ENCODE measurements at places on chromosomes 1 and 21.

GRCh38 chr1:50333595-50333974 lies 89.7 kb downstream of the DMRTA2 start:
- DNase-seq, result no peak

GRCh38 chr1:103146166-103146565 lies 37.8 kb upstream of the COL11A1 start:
- DNase-seq, result no peak

- no peak for DNase-seq
These were observed 27.1 kb downstream of the PARK7 start for GRCh38 chr1:7988576-7988975.

DNA sequence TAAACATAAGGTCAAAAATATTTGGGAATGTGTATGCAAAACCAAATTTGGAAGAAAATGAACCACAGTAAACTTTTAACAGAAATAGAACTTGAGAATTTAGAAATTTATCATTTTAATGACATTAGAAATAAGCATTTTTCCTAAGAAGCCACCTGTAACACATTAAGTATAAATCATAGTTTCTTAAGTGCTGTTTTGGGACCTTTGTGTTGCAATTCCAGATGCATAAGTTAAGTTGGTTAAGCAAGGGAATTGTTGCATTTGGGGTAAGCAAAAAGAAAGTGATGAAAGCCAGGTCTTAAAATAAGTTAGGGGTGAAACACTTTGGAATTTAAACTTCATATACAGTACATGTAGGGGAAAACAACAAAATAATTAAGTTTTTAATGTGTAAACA lies 49.8 kb downstream of the CDKN2C start:
- DNase-seq, result no peak

DNA sequence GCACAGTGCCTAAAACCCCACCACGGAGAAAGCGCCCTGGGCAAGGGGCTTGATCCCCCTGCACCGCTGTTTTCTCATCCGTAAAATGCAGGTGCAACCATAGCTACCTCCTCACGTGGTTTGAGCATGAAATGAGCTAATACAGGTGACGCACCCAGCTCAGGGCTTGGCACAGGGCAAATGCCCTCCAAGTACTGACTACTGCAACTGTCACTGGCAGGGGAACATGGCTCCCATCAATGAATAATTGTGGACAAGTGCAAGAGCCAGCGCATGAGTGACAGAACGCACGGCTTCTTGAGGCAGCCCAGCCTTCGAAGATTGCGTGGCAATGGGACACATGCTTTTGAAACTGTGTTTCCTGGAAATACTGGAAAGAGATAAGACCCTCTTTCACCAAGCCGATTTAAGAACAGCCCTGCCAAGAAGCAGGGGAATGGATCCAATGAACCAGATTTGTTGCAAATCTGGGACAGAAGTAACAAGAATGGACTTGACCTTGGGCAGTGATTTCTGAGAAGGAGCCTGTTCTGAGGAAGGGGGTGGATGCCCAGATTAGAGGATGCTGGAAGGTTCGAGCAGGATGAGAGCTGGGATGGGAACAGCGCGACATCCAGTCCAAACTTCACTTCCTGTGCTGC lies 92.8 kb upstream of the IFFO2 start:
- DNase-seq, result no peak

GRCh38 chr1:173861731-173862145 lies 6.1 kb downstream of the GAS5 start:
- DNase-seq, result no peak

- no peak for DNase-seq
These were observed 112.2 kb upstream of the MROH9 start for GRCh38 chr1:170823120-170823519.

GRCh38 chr1:154802982-154803920 lies 66.8 kb downstream of the KCNN3 start:
- no peak for DNase-seq

- no peak for DNase-seq
These were observed 55.2 kb downstream of the MRPL37 start for GRCh38 chr1:54255026-54255702.

GRCh38 chr1:119635811-119636390 lies 12.2 kb downstream of the ZNF697 start:
- no peak for DNase-seq

GRCh38 chr1:210400043-210400840 lies 71.5 kb downstream of the HHAT start:
- DNase-seq, result no peak

DNA sequence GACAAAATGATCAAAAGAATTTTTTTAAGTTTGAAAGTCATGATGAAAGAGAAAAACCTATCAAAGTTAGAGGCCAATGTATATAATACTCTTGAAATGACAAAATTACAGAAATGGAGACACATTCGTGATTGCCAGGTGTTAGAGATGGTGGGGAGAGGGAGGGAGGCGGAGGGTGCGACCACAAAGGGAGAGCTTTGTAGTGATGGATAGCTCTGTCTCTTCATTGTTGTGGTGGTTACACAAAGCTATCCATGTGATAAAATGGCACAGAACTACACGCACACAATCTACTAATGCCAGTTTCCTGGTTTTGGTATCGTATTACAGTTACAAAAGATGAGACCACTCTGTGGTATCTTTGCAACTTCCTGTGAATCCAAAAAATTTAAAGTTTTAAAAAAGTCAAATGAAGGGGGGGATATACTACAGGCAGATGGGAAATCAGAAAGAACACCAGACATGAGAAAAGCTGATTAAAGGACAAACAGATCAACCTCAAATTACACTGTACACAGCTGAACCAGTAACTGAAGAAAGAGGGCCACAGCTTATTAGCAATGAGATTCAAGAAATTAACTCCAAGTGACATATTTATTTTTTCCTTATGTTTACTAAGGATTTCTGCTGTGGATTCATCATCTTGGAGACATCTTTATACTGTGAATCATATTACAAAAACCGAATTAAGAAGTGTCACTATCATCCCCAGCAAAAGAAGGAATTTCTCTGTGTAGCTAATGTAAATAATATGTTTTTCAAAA lies 199.1 kb downstream of the SLC45A1 start:
- DNase-seq, result no peak

- DNase-seq, result no peak
These were observed 121.3 kb upstream of the PAPPA2 start for GRCh38 chr1:176341656-176342055.

DNA sequence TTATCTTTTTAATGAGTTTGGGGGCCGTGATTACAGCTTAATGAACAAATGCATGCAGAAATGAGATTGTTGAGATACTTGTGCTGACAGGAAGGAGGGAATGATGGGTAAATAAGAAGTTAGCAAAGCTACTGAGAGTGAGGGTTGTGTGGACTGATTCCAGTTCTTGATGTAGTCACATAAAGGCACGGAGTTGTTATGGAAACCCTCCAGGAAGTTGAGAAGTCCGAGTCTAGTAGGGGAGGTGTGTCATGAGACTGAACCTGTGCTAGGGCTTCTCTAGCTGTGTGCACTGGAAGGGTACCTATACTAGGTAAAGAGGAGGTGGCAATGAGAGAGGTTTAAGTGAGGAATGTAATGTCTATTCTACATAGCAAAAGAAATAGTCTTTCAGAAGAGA lies 475.7 kb downstream of the USP25 start:
- DNase-seq, result no peak

DNA sequence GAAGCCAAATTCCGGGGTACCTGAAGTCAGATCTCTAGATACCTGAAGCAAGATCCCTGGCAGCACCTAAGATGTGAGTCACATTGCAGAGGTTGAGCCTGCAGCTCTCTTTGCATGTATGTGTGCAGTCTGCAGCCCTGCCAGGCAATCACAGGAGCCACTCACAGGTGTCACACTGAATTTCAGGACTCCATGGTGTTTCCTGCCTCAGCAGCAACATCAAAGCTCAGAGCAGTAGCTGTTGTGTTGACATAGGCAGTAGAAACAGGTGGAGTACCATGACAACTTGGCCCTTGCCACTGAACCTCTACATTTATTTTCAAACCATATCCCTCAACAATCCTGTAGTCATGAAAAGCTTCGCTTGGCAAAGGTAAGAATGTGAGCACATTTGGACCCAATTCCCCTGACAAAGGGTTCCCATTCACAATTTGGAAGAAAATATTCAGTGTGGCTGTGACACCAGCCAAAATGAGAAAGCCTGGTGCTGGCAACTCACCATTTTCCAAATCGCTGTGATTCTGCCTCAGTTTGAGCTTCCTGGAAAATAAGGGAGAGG lies 419.8 kb upstream of the NFIA start:
- DNase-seq, result no peak

GRCh38 chr1:21152423-21153100 lies 24.1 kb downstream of the EIF4G3 start:
- no peak for DNase-seq

GRCh38 chr1:160539990-160540858 lies 17.2 kb upstream of the SLAMF6 start:
- DNase-seq, result no peak

GRCh38 chr1:162861625-162862024 lies 650 bp upstream of the CCDC190 start:
- DNase-seq, result no peak

- DNase-seq, result no peak
These were observed 19.3 kb downstream of the DMRTB1 start for GRCh38 chr1:53478502-53478818.

GRCh38 chr1:214719207-214719606 lies 116.2 kb downstream of the CENPF start:
- no peak for DNase-seq

DNA sequence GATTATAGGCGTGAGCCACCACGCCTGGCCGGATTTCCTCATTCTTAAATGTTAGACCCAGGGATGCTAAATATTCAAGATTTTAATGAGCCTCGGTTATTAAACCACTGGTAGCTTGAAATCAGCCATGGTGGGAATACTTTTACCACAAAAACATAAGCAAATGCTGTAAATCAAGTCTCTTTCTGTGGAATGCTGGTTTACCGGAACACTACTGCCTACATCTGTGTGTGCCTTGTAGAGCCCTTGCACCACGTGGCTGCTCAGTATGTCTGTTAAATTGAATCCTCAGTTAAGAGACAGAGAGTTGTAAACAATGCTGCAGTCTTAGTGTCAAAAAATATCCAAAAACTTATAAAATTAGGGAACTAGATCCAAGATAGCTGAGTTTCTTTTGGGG lies 26.8 kb upstream of the CNN3 start:
- DNase-seq, result no peak

DNA sequence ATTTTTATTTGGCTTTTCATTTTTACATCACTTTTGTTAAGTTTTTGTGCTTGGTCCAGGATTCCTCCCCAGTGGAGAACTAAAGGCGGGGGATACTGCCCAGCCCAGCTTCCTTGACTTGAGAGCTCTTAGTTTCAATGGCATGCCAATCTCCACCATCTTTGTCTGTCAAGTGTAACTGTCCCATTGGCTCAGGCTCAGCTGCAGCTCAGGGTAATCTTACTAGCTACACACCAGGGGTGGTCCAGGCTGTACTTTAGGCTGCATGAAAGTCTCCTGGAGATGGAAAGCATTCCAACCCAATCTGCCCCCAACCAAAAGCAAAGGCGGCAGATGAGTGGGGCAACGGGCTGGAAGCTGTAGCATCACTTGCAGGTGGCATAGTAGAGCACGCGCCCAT lies 31.4 kb downstream of the CAMK1G start:
- no peak for DNase-seq

GRCh38 chr1:105416261-105416660 lies 1640.2 kb upstream of the PRMT6 start:
- no peak for DNase-seq

DNA sequence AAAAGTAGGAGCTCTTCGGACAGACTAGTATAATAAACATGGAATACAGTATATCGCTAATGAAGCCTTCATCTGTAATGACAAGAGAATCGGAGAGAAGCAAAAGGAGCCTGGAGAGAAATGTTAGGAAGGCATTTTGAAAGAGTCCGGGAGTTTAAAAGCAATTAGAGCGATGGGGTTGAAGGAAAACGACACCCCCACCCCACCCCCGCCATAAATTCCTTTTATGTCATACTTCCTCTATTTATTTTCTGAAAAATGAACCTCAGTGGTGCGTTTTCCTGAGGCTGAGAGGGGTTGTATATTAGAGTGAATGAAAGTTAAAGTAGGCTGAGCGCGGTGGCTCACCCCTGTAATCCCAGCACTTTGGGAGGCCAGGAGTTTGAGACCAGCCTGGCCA lies 635 bp upstream of the APH1A start:
- no peak for DNase-seq

DNA sequence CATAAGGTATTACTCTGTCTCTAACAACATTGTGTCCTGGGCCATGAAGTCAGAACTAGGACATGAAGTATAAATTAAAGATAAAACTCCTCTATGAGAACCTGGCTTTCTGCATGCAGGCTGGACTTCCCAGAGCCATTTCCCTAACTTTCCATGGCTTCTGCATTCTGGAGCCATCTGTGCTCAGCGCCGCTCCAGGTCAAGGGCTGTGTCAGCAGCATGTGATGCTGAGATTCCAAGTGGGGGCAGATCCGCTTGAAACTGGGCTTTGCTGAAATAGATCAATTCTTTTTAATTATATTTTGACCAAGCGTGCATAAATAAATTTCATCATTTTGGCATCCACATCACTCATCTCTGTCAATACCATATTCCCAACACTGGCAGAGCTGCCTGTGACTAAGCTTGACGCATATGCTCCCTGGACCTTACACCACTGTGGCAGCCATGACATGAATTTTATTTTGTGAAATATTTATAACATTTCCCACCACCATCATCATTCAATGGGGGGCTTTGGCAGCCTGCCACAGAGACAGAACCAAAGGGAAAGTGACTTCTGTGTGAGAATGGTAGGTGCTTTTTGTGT lies 110.4 kb upstream of the KCNK1 start:
- no peak for DNase-seq

- DNase-seq, result no peak
These were observed 123.7 kb upstream of the DEPDC1 start for GRCh38 chr1:68620571-68620970.

- no peak for DNase-seq
These were observed 100.7 kb downstream of the PATJ start for GRCh38 chr1:61842863-61843514.

- DNase-seq, result no peak
These were observed 78.5 kb upstream of the CAMK1G start for GRCh38 chr1:209505044-209505443.

- no peak for DNase-seq
These were observed 67.0 kb upstream of the PDE9A start for GRCh38 chr21:42586406-42586805.

DNA sequence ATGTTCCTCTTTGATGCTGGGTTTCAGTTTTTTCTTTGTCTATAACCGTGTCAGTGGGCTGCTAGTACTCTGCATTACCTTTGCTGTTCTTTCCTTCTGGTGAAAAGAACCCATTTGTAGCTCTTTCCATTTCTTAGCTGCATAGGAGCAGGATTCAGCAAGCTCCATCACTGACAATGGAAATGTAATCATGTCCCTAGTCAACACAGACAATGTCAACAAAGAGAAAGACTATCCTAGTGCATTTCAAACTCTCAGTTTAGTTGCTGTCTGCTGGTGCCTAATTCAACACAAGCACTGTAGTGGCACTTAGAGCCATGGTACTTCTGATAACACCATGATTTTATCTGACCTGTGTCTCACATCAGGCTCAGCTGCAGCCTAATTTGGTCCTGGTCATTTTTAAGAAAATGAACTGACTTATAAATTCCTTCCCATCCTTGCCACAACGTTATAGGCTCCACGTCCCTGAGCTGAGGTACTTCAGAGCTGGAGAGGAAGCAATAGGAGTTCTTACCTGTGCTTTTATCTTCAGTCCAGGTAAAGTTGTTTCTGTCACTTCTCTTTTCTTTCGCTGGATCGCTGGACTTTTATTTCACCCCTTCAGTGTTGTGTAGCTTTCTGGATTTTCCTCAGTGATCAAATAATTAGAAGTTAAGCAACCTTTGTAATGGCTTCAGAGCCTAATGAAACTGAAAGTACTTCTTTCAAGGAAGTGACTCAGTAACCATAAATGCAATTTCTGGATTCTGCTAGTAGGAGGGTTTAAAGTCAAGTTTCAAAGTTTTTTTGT lies at the start of gene GBP3:
GBP3 (minus strand) TSS at position 700 of the 793 bp plus-strand sequence. CDS start 2,145 bp downstream, outside the sequence.
- DNase-seq, result no peak

All from stimulated activated CD8-positive, alpha-beta memory T cell treated with anti-CD3 and anti-CD28 coated beads, Interleukin-15, amount 100 ng/mL, for 1 hour (primary cell).